ENCODE measurements at places on chromosomes 1 and 21.

GRCh38 chr1:12677565-12677964, 33.7 kb downstream of the AADACL4 start:
- no peak for DNase-seq

DNA sequence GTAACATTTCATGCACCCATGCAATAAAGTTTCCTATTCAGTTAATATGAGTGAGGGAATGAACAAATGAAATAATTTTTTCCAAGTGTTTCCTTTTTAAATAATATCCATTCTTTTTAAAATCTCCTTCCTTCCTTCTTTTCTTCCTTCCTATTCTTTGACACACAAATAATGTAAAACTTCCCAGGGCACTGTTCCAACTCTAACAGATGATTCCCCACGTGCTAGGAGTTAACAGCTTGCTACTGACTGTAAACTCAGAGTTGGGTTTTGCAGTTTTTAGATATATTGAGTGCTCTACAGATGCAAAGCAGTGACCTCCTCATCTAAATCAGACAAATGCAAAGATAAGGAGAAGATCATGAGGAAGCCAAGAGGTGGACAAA, 54.0 kb upstream of the POU2F1 start:
- DNase-seq: no peak

GRCh38 chr21:16620786-16621320, 891.1 kb downstream of the USP25 start:
- DNase-seq: no peak

- peak; percentile 58 for DNase-seq
Measured at GRCh38 chr1:165129568-165130164, 226.8 kb downstream of the LMX1A start.

- DNase-seq: no peak
Measured at GRCh38 chr1:187819086-187819485, 990.3 kb downstream of the PLA2G4A start.
